Head of caudate nucleus (tissue), 42 donors: ENCODE measurements at places on chromosomes 7 and 10.

GRCh38 chr7:48518092-48518491 is 346.8 kb downstream of the ABCA13 start:
- no peak for DNase-seq

DNA sequence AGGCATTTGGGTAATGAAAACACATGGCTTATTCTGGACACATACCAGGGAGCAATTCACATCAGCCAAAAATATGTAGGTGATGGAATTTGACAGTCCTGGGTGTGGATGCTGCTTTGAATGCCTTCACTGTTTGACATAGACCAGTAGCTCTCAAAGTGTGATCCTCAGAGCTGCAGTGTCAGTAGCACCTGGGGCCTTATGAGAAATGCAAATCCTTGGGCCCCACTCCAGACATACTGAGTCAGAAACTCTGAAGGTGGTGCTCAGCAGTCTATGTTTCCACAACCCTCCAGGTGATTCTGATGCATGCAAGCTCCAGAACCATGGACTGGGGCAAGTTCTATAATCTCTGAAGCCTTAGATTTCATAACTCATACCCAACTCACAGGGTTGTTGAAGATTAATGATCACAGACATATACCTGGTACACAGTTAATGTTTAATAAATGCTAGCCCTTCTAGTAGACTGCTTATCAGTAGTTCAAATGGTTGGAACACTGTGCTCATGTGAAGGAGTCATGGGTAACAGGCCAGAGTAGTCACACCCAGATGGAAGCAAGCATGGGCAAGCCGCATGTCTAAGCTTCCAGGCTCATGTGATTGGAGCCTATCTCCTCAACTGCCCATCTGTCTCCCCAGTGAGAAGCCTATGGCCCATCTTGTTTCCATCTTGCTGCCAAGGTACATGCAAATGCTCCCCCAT is 715.7 kb downstream of the GRID1 start:
- no peak for DNase-seq

- no peak for DNase-seq
These were observed 250.0 kb upstream of the KLF6 start for GRCh38 chr10:4034907-4035598.

DNA sequence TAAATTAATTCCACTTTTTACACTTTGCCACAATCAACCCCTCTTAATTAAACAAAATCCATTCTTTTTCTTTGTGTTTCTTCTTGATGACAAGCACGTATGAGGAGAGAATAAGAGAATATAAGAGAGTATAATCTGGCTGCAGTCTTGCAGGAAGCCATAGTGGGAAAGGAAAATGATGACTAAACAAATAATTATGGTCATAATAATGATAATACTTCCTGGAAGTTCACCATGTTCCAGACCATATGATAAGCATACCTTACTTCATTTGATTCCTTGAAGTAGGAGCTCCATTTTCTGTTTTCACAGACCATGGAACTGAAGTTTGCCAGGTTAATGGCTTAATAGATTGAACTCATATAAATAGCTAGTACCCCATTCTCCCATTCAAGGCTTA is 237.8 kb downstream of the SEMA3D start:
- no peak for DNase-seq

DNA sequence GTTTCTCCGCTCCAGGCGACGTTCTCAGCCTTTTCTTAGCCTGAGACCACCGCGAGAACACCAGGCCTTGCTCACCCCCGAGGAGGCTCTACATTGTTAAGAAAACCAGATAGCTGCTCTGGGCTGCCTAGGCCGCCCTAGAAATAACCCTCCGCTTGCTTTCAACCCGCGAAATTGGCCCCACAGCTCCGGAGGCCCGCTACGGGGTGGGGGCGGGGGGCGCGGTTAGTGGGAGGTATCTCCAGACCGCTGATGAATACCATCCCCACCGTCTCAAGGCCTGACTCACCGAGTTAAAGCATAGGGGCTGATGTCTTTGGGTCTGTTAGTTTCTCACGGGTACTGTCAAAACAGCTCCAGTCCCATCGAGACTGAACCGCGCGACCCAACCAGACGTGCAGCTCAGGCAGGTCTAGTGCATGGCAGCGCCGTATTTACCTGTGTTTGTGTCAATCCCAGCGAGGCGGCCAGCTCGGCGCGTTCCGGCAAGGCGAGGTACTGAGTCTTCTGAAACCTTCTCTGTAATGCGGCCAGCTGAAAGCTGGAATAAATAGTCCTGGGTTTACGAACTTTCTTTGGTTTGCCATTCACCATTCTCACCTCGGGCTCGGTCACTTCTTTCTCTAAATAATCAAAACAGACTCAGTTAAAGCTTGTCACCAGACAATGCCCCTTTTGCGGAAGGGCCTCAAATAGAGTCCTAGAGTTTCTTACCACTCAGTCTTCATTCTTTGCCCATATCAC is 2.7 kb downstream of the DLX5 start:
- peak; percentile 24 for DNase-seq

DNA sequence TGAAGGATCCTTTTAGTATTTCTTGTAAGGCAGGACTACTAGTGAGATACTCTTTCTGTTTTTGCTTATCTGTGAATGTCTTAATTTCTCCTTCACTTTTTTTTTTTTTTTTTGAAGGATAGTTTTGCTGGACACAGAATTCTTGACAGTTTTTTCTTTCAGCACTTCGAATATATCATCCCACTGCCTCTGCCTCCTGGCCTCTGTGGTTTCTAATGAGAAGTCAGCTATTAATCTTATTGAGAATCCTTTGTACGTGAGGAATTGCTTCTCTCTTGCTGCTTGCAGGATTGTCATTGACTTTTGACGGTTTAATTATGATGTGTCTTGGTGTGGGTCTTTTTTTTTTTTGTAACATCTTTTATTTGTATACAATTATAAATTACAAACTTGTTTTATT is 12.6 kb upstream of the WAC start:
- DNase-seq, result no peak

DNA sequence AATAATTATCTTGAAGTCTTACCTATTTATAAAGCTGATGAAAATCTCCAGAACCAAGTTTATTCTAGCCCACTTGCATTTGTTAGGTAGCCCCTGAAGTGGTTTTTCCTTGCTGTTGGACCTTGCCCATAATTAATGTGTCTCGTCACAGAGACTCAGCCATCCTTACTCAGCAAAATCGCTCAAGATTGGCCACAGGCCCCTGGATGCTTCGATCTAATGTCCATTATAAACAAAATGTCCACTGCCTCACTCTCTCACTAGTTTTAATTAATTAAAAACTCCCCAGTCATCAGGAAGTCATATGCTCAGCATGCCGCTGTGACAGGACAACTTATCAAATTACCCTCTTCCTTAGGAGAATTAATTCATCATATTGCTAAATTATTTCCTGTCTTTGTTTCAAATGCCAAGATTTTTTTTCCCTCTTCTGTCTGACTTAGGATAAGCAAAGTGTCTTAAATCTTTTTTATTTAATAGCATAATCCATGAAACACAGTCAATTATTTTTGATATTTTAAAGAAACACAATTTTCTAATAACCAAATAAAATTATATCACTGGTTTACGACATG is 126.8 kb upstream of the PCLO start:
- DNase-seq, result no peak
